ENCODE measurements at places on chromosomes 5 and 9. TPM values are rescaled to one million over a fixed set of nuclear protein-coding genes. Genes with fewer than 3 reads are reported as not detected.

Gene EPB41L4B
- 5.0 TPM for total RNA-seq

Gene SNX2
- total RNA-seq: 36.7 TPM

Gene MCIDAS
- 1.1 TPM for total RNA-seq

Gene C5orf34
- 22.6 TPM for total RNA-seq

Gene DRD1
- not detected for total RNA-seq

Gene CAMK2A
- 0.13 TPM for total RNA-seq

Gene AHRR
- total RNA-seq: 13.6 TPM

Gene C9orf153
- 0.52 TPM for total RNA-seq

Gene PCDHGB2
- 0.28 TPM for total RNA-seq

Gene PCDHAC2
- 3.4 TPM for total RNA-seq

Gene C9
- total RNA-seq: not detected

Gene TMEM215
- total RNA-seq: not detected

Gene PCDHA13
- total RNA-seq: not detected

DNA sequence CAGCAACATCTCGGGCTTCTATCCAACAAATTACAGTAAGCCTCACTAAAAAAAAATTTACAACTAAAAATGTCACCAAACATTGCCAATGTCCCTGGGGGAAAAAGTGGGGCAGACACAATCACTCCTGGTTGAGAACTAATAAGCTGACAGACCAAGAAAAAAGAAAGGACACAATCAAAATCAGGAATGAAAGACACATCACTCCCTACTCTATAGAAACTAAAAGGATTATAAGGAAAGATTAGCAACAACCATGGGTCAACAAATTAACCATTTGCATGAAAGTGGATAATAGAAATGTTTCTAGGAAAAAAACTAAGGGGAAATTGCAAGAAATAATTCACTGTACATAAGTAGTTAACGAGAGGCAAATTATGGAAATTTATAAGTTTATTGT is 53.4 kb downstream of the AGTPBP1 start:
- no peak for DNase-seq

GRCh38 chr9:93020771-93021670 is 37.5 kb upstream of the SUSD3 start:
- DNase-seq: no peak

DNA sequence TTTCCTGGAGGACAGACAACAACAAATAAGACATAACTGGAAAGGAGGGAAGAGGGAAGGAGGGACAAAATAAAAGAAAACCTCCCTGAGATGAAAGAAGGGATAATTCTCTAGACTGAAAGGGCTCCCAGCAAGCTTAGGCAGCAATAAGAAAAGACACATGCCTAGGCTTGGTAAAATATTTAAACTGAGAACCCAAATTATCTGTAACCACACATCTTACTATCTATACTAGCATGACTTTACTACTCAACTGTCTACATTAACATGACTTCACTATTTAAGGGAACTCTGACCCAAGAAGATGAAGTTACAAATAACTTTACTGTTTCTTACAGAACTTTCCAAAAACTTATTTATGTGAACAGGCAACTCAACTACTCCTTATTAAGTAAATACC is 95.9 kb downstream of the EPB41L4A start:
- DNase-seq: no peak

DNA sequence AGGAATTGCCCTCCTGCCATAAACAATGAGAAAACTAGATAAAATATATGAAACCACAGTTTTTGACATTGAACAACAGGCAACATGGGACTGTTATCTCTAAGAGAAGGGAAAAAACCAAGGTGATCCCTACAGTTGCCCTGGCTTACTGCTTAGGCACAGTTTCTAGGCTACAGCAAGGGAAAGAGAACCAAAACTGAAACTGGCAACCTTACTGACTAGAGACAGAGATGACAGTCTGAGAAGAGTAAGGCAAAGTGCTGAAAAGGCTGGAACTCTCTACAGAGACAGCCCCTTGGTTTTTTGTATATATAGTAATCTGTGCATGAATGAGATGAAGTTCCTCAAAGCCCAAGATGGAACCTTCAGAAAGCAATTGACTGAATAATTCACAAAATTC is 36.2 kb upstream of the REEP2 start:
- DNase-seq: no peak

DNA sequence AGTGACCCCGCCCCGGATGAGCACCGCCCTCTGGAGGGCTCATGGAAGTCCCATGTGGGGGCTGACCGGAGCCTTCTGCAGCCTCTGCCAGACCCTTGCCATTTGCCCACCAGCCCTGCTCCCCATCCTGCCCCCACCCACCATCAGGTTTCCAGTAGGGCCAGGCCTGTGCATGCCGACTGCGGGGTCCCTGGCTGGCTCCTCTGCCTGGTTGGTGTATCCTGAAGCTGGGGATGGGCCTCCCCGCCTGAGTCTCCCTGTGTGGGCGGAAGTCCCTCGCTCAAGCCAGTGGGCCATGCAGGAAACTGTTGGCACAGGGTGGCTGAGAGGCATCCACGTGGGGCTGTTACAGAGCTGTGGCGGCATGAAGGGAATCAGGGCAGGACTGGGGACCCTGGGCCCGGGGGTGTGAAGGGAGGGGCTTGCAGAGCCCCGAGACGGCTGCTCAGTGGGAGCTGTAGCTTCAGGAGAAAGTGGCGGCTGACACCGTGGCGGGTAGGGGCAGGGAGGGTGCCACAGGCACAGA is 88.7 kb downstream of the RXRA start:
- no peak for DNase-seq

GRCh38 chr5:43338862-43339261 is 25.6 kb upstream of the HMGCS1 start:
- DNase-seq: no peak

GRCh38 chr5:142748132-142748531 is 22.0 kb upstream of the ARHGAP26 start:
- no peak for DNase-seq

- DNase-seq: no peak
Measured at GRCh38 chr5:132771503-132771998, 5.5 kb downstream of the SEPTIN8 start.

- DNase-seq: no peak
Measured at GRCh38 chr9:121253821-121254501, 14.0 kb upstream of the GSN start.

DNA sequence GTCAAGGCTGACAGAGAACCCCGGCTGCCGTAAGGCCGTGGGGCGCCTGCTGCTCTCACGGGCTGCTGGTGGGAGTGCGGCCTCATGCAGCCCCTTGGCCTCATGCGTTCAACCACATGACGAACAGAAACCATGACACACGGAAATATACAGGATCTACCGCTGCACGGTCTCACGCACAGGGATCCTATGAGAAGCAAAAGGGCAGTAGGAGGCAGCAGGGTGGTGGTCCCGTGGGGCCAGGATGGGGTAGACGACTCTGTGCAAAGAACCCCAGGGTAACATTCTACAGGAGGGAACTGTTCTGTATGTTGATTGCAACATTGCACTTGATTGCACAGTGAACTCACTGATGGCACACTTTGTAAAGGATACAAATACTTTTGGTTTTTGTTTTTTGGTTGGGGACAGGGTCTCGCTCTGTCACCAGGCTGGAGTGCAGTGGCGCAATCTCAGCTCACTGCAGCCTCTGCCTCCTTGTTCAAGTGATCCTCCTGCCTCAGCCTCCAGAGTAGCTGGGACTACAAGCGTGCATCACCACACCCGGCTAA is 51.6 kb downstream of the NACC2 start:
- DNase-seq: no peak

- no peak for DNase-seq
Measured at GRCh38 chr5:138083702-138084101, at the start of gene WNT8A. Gene WNT8A (plus strand): TSS chr5:138084033. CDS start chr5:138084128, 95 bp downstream.

GRCh38 chr5:98282521-98282920 is 490.9 kb upstream of the RGMB start:
- no peak for DNase-seq

- peak; percentile 52 for DNase-seq
Measured at GRCh38 chr5:14475045-14475444, 106.5 kb upstream of the OTULINL start.

DNA sequence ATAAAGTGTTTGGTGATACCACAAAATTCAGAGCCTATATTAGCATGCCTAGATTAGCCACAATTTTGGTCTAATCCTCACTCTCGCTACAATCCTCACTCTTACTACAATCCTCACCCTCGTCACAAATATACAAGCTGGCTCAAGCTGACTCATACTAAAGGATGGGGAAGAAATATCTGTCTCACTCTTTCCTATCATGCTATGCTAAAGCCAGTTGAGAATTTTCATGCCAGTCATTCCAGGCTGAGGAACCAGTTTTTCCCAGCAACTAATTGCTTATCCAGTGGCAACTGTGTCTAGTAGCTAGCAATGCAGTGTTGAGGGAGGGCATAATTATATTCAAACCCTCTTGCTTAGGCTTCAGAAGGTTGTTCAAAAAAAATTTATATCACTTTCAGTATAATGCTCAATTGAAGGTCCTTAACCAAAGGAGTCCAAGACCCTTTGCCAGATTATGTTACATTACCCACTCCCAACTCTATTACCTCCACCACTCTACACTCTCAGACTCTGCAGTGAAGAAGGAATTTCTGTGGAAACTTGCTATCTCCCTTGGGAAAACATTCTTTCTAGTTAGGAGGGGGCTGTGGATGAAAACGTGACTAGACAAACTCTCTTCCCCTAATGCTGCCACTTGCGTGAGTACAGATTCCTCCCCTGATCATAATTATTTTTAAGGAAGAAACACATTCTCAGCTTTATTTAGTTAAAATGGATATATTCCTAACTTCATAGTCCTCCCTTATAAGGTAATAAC is 810.3 kb upstream of the ACO1 start:
- DNase-seq: peak; percentile 6

- no peak for DNase-seq
Measured at GRCh38 chr5:44178414-44178813, 210.8 kb downstream of the FGF10 start.

GRCh38 chr5:54844905-54845566 is 140.4 kb downstream of the ESM1 start:
- peak; percentile 42 for DNase-seq

DNA sequence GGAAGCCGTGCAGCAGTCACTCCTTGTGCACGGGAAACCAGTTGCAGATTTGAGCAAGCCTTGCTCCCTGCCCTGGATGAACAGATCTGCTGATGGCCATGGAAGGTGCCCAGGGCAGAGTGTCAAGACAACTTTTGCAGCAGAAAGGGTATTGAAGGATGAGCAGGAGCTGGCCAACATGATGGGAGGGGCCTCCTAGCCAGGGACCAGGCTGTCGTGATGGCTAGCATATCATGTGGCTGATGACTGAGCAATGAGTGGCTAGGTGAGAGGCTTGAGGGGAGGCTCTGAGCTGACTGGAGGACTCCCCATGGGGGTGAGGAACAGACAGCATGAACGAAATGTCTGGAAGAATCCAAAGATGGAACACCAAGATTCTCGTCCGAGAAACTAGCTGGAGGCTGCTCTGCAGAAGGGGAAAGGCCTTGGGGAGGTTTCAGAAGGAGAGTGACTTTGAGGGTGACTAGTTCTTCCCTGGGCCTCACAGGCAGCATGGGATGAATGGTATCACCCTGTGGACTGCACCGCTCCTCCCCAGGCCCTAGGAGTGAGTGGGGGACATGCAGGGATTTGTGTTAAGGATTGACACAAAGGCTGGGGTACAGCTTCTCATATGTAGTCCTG is 18.5 kb downstream of the PPARGC1B start:
- DNase-seq: no peak

DNA sequence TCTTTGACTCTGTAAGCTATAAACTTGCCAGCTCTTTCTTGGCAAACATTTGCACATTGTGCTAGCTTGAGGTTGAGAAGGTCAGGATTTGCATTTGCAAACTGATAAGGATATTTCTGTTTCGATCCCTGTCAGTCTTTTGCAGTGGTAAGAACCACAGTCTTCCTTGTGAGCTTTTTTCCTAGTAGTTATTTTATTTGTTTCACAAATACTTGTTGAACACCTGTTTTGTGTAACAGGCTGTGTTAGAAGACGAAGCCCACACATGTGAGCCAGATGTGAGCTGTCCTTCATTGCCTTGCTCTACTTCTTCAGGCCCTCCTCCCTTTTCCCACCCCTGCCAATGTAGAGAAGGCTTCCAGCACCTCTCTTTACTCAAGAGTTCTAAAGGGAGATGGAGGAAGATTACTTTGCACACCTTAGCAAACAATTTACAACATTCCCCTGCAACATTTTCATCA is 327.0 kb upstream of the KLF4 start:
- DNase-seq: no peak

GRCh38 chr5:125054146-125054545 is 307.7 kb upstream of the ZNF608 start:
- DNase-seq: no peak

- DNase-seq: no peak
Measured at GRCh38 chr9:14271093-14271673, 42.8 kb downstream of the NFIB start.

DNA sequence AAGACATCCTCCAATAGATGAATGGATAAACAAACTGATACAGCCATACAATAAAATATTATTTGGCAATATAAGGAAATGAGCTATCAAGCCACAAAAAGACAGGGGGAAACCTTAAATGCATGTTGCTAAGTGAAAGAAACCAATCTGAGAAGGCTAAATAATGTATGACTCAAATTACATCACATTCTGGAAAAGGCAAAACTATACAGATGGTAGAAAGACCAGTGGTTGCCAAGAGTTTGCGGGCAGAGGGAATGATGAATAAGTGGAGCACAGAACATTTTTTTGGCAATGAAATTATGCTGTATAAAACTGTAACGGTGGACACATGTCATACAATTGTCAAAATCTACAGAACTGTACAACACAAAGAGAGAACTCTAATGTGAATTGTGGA is 63.3 kb downstream of the CSF2 start:
- no peak for DNase-seq

- DNase-seq: no peak
Measured at GRCh38 chr5:38999037-38999436, 75.2 kb downstream of the RICTOR start.

Data from PC-9 (cell line).